ENCODE measurements at places on chromosomes 7 and 10. TPM values are rescaled to one million over a fixed set of nuclear protein-coding genes. Genes with fewer than 3 reads are reported as not detected.

DNA sequence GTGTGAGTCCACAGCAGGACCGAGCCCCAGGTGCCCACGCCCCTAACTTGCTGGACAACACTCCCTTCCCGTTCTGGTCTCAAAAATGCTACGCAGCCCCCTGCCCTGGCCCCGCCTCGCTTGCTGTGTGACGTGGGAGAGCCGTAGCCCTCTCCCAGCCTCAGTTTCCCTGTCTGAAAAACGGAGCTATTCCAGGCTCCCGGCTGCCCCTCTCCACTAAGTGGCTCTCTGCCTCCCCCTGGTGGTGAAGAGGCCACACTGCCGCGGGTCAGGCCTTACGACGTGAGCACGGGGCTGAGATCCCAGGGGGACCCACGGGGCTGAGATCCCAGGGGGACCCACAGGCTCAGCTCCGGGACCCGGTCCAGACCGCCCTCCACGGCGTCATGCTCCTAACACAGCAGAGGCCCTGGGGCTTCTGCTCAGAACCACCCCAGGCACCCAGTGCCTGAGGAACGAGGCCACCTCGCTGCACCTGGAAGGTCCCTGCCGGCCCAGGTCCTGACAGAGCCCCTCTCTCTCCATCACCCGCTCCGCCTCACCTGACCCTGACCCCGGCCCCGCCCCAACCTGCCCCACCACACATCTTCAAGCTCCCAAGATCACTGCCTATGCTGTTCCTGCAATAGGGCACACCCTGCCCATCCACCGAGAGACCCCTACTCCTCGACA is 26.7 kb downstream of the MICALL2 start:
- peaks cover 18% of the 10 kb centered on the region for H3K27me3 ChIP-seq
- H3K4me1 ChIP-seq: peaks cover 3% of the 10 kb centered on the region
- no peak overlapping the region for H3K4me3 ChIP-seq
- peaks cover 16% of the 10 kb centered on the region for H3K36me3 ChIP-seq
- H3K27ac ChIP-seq: no peak overlapping the region

DNA sequence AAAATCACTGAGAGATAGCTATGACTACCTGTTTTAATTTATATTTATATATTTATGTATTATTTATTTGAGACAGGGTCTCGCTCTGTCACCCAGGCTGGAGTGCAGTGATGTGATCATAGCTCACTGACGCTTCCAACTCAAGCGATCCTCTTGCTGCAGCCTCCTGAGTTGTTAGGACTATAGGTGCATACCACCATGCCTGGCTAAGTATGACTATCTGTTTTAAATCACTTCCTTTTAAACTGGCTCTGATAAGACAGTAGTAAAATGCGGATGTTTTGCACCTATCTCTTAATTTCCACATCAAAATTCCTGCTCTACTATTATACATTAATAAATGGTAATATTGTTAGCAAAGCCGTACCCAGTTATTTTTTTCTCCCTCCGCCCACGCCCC is 41.8 kb downstream of the DNMBP start:
- H3K27me3 ChIP-seq: no peaks in the 10 kb centered on the region
- DNase-seq: no peak
- H3K27ac ChIP-seq: no peak overlapping the region
- peaks cover 37% of the 10 kb centered on the region for H3K36me3 ChIP-seq
- H3K4me3 ChIP-seq: no peak overlapping the region

DNA sequence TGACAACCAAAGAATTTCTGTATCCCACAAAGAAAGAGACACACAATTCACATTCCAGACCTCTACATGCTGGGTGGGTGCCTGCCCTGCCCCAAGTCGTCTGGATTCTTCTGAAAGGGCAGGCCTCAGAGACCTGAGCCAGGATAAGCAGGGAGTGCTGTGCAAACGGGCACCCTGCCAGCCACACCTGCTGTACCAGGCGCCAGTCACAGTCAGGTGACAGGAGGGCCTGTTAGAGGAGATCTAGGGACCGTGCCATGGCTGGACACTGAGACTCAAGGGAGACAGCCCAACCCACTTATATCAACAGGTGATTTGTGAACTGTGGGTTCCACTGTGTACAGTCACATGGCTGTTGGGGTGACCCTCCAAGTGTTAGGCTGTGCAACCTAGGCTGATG is 103.1 kb upstream of the AFAP1L2 start:
- no peaks in the 10 kb centered on the region for H3K27me3 ChIP-seq
- peak; percentile 72 for DNase-seq
- H3K36me3 ChIP-seq: peaks cover 5% of the 10 kb centered on the region

DNA sequence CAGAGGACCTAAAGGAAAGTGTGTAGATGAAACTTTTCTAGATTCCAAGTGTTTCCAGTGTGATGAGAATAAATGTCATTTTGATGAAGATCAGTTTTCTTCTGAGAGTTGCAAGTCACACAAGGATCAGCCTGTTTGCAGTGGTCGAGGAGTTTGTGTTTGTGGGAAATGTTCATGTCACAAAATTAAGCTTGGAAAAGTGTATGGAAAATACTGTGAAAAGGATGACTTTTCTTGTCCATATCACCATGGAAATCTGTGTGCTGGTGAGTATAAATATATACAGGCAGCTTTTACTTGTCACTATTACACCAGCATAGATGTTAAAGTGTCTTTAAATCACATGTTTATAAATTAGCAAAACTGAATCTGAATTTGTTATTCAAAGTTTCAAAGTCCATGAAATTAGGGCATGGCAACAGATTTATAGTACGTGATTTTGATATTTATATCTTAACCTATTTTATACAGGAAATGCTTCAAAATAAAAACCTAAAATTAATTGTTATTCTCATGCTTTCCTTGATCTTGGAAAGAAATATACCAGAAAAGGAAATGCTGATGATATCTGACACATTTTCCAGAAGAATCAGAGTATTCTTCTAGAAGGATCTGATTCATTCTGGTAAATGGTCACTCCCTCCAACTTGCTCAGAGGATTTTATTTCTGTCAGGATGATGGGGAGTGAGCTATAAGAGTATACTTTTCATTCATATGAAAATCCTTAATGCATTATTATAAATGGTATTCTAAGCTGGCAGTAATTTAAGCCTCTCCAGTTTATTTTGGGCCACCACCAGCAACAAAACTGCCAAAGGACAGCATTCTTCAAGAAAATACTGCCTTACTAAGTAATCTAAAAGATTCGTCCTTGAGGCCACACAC is 71.4 kb downstream of the ITGB8 start:
- H3K27ac ChIP-seq: no peak overlapping the region
- H3K36me3 ChIP-seq: peaks cover 26% of the 10 kb centered on the region
- DNase-seq: no peak
- H3K27me3 ChIP-seq: no peaks in the 10 kb centered on the region
- no peaks in the 10 kb centered on the region for H3K4me1 ChIP-seq

DNA sequence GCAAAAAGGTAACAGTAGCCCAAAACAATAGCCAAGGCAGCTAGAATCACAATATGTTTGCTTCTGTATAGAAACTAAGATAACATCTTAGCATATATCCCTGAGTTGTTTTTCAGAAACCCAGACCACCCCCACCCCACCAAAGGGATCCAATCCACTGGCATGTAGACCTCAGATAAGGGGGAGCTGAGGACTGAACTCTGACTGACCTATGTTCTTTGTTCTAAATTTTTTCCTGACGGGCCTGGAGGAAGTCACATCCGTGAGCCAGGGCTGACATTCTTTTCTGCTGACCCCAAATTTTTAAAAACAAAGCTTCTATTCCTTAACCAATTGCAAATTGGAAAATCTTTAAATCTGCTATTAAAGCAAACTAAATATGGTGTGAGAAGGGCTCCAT is 493.9 kb upstream of the IGFBP3 start:
- no peak overlapping the region for H3K27ac ChIP-seq
- no peak overlapping the region for H3K4me3 ChIP-seq
- no peaks in the 10 kb centered on the region for H3K36me3 ChIP-seq
- H3K4me1 ChIP-seq: no peaks in the 10 kb centered on the region
- DNase-seq: no peak
- H3K27me3 ChIP-seq: no peaks in the 10 kb centered on the region

DNA sequence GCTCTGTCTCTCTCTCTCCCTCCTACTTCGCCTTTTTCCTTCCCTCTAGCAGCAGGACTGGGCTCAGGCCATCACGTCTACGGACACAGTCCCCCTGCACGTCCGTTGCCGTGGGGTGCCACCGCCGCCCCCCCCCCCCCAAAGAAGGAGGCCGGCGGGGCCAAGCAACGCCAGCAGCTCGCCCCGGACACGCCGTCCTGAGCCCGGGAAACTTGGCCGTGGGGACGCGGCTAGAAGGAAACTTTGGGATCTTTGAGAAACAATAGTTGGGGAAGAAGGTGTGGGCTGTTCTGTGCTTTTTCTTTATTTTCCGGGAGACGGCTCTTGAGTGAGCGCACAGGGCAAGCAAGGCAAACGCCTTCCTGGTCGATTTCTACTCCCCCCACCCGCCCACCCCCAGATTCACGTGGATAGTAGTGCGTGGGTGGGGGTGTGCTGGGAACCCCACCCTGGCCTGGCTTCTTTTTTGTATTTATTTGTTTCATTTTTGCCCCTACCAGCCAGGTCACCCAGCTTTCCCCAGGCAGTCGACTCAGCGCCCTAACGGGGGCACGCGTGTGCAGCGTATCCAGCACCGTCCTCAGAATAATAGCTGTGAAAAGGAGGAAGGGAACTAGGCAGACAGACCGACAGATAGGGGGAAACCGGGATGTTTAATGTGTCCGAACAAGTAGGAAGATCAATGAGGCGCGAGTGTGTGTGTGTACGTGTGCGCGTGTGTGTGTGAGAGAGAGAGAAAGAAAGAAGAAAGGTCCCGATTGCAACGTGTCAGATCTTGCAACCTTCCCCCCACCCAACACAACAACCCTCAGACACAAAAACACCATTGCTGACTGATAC is 1.4 kb downstream of the MXI1 start:
- DNase-seq: peak; percentile 35
- H3K36me3 ChIP-seq: no peaks in the 10 kb centered on the region
- peaks cover 26% of the 10 kb centered on the region for H3K4me1 ChIP-seq
- peak overlapping the region; percentile 65 for H3K4me3 ChIP-seq
- H3K27me3 ChIP-seq: no peaks in the 10 kb centered on the region

DNA sequence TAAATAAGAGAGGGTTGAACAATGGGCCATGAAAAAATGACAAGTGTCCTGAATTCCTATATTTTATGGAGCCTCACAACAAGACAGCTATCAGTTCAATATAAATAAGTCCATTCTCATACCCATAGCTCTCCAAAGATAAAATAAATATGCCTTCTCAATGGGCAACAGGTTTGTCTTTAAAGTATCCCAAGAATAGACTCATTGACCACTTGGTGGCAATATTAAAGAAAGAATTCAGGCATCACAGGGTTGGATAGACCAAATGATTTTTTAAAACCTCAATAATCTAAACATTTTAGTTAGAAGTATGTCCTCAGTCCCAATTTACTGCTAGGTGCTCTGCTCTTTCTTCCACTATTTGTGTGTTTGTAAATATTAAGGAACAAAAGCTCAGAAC is 165.1 kb upstream of the WNT16 start:
- no peaks in the 10 kb centered on the region for H3K36me3 ChIP-seq
- no peak overlapping the region for H3K4me3 ChIP-seq
- H3K27ac ChIP-seq: no peak overlapping the region
- no peak for DNase-seq

GRCh38 chr7:93015779-93016481 is 101.8 kb downstream of the SAMD9 start:
- DNase-seq: peak; percentile 37
- peaks cover 16% of the 10 kb centered on the region for H3K4me1 ChIP-seq
- no peaks in the 10 kb centered on the region for H3K27me3 ChIP-seq
- no peak overlapping the region for H3K4me3 ChIP-seq
- peak overlapping the region; percentile 13 for H3K27ac ChIP-seq

DNA sequence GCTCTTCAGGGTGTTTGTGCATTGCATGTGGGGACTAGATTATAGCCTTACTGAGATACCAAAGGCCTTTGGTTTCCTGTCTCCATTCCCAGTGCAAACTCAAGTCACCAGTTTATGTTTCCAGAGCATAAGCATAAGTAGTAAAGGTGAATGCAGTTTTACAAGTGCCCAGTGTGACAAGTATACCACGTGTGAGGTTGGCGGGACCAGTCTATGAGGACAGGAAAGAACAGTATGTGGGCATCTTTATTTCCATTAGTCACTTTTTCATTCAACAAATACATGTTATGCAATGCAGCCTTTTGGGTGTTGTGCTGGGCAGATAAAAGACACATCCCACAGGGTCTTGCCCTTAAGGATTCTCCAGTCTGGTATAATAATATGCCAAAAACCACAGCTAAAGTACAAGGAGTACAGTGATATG is 146.5 kb downstream of the ARID5B start:
- H3K4me3 ChIP-seq: no peak overlapping the region
- peak; percentile 81 for DNase-seq
- H3K27ac ChIP-seq: peak overlapping the region; percentile 91
- H3K27me3 ChIP-seq: no peaks in the 10 kb centered on the region

GRCh38 chr7:44769376-44769775 is 20.7 kb downstream of the ZMIZ2 start:
- no peak overlapping the region for H3K27ac ChIP-seq
- no peaks in the 10 kb centered on the region for H3K27me3 ChIP-seq
- DNase-seq: no peak
- H3K4me3 ChIP-seq: no peak overlapping the region
- peaks cover 40% of the 10 kb centered on the region for H3K36me3 ChIP-seq
- peaks cover 18% of the 10 kb centered on the region for H3K4me1 ChIP-seq

DNA sequence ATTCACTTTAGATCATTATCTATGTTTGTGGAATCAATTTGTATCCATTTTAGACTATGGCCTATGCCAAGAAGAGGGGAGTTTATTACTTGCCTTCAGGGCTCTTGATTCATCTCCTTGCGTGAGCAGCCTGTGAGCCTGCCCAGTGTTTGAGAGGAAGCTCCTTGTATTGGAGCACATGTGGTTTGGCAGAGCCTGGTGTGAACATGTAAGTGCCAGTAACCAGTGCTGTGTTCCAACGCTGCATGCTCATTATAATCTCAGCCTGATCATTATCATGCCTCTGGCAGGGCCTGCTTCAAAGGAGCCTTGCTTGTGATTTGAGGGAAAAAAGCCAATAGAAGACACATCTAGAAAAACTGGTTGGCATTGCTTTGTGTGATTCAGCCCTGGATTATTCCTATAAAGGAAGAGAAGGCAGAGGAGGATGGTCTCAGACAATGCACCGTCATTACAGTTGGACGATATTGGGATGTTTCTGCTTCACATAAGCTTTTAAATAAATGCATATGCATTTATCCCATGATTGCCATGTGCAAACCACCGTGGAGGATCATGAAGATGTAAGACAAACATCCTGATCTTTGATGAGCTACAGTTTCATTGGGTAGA is 203.4 kb upstream of the AHR start:
- peaks cover 9% of the 10 kb centered on the region for H3K4me1 ChIP-seq
- H3K36me3 ChIP-seq: no peaks in the 10 kb centered on the region
- no peaks in the 10 kb centered on the region for H3K27me3 ChIP-seq
- no peak overlapping the region for H3K4me3 ChIP-seq
- H3K27ac ChIP-seq: no peak overlapping the region

- no peaks in the 10 kb centered on the region for H3K4me1 ChIP-seq
- no peak for DNase-seq
- no peaks in the 10 kb centered on the region for H3K36me3 ChIP-seq
- H3K4me3 ChIP-seq: no peak overlapping the region
- no peak overlapping the region for H3K27ac ChIP-seq
These were observed 30.3 kb downstream of the TMEM168 start for GRCh38 chr7:112759905-112760304.

Gene NEBL
- polyA plus RNA-seq: 3.3 TPM

Gene XRCC2
- polyA plus RNA-seq: 6.0 TPM

Gene STRA8
- not detected for polyA plus RNA-seq

Gene PHKG1
- 2.1 TPM for polyA plus RNA-seq

Gene DCLRE1C
- 11.3 TPM for polyA plus RNA-seq

Gene RSBN1L
- polyA plus RNA-seq: 17.2 TPM

Gene GNGT1
- polyA plus RNA-seq: not detected

Gene CALML5
- not detected for polyA plus RNA-seq

Gene GPR37
- 2.2 TPM for polyA plus RNA-seq

Gene OR9A2
- polyA plus RNA-seq: not detected
